Erythroblast (primary cell): ENCODE measurements at places on chromosomes 12 and 14.

- DNase-seq, result no peak
Measured at GRCh38 chr12:120061575-120062214, 54.9 kb downstream of the RAB35 start.

DNA sequence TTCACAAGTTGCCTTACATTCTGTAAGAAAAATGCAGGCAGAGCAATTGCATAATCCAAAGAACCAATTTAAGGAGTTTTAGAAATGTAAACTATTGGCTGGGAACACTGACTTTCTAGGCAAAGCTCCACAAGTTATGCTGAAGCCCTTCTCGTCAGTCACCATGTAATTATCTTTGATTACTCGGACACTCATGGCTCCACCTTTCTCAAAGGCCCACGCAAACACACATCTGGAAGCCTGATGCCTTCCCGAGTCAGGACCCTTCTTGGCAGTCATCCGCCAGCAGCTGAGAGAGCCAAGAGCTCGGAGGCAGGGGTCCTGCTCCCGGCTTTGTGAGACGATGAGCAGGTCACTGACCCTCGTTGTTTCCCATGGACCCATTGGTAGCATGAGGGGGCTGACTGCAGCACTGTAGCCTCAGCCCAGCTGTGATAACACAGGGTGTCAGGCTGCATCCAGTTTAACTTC lies 202.2 kb downstream of the TMEM132D start:
- no peak for DNase-seq

- DNase-seq, result no peak
Measured at GRCh38 chr14:25350802-25351201, 300.9 kb upstream of the STXBP6 start.

DNA sequence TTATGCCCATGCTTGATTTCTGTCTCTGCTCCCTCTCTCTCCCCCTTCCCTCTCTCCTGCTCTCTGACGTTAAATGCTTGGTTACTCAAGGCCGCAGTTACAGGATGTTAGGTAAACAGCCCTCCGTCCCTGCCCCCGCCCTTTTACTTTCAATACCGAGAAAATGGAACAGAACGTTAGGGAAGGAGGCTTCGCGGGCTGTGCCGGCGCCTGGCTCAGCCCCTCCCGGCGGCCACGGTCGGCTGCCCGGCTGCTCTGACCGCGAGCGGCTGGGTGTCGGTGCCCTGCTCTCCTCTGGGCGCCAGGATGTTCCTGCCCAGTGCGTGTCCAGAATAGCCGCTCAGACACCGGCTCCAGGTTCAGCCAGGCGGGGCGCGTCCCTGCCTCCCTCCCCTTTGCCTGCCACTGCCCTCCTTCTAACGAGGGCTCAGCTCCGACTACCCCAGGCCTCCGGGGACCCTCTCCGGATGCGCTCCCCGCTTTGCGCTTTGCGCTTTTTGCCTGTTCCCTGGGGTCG lies 166.1 kb downstream of the ADCK1 start:
- DNase-seq, result peak; percentile 58

DNA sequence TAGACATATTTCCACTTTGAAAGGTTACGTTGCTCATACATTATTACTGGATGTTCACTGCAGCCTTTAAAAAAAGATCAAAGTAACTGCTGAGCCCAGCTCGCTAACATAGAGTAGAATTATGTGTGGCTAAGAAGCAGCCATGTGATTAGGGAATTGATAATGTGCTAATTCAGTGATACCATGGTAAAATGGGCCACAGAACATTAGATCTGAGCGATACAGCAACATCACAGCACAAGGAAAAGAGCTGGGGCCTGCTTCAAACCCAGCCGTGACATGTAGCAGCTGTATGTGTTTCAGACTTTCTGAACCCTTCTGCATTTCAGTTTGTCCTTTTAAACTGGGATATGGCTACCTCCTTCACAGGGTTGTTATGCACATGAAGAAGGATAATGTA lies 92.3 kb upstream of the LMNTD1 start:
- no peak for DNase-seq

GRCh38 chr12:16359512-16360491 lies 12.4 kb downstream of the MGST1 start:
- DNase-seq, result peak; percentile 68

GRCh38 chr12:52873832-52874572 lies 25.2 kb upstream of the KRT78 start:
- peak; percentile 93 for DNase-seq

DNA sequence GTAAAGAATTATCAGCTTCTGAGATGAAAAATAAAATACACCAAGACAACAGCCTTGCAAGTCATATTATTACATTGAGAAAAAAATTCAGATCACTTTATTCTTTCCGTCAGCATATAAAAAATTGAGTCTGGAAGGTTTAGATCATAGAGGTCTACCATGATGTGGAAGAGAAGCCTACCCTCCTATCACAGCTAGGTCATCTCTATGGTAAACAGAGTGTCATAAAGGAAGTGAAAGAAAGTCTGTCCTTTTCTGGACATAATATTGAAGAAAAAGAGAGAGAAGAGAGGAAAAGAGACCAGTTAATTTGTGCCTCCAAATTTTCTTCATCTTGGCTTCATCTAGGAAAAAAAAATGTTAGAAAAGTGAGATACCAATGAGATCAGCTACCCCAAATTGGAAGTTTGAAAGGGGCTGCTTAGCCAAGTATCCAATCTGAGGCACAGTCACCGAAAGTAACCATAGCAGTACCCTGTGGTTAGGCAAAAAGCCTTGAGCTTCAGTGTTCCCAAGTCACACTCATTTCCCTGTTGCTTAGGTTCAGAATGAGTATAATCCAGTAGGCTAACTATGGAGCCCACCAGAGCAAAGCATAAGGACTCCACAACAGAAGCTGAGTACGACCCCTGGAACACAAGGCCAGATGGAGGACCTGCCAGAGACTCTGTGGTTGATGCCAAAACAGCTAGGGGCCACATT lies 38.1 kb downstream of the DUSP6 start:
- DNase-seq, result no peak

GRCh38 chr14:23773981-23774380 lies 137.8 kb downstream of the DHRS2 start:
- no peak for DNase-seq

DNA sequence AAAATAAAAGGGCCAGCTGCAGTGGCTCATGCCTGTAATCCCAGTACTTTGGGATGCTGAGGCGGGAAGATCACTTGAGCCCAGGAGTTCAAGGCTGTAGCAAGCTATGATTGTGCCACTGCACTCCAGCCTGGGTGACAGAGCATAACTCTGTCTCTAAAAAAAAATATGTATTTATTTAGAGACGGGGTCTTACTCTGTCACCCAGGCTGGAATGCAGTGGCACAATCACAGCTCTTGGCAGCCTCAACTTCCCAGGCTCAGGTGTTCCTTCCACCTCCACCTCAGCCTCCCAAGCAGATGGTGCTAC lies 179.3 kb upstream of the ATF7IP start:
- DNase-seq, result no peak

- DNase-seq, result no peak
Measured at GRCh38 chr12:65948320-65949008, 124.2 kb downstream of the HMGA2 start.

DNA sequence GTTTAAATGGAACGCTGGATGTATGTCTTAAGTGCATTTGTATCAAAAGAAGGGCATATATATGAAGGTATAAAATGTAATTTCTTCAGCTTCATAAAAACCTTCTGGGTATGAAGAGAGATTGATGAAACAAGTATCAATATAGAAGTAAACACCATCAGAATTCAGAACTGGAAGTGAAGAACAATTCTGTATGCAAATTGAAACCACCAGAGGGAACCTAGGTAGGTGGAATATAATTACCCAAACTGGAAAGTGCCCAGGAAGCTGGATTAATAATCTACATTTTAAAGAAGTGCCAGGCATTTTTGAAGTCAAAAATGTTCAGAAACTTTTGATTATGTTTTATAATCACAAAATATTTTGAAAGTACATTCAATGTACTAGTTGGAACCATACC lies 336.2 kb upstream of the GARIN6 start:
- no peak for DNase-seq

DNA sequence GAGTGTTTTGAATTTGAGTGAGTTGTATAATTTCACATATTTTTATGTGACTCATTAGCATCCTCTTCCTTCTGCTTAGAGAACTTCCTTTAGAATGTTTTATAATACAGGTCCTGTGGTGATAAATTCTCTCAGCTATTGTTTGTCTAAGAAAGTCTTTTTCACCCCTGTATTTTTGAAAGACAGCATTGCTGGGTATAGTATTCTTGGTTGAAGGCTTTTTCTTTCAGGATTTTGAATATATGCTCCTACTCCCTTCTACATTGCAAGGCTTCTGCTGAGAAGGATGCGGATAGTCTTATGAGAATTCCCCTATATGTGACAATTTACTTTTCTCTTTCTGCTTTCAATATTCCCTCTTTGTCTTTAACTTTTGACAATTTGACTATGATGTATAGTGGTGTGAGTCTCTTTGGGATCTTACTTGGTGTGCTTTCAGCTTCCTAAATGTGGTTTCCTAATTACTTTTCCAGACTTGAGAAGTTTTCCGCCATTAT lies 118.9 kb upstream of the HMGA2 start:
- no peak for DNase-seq

DNA sequence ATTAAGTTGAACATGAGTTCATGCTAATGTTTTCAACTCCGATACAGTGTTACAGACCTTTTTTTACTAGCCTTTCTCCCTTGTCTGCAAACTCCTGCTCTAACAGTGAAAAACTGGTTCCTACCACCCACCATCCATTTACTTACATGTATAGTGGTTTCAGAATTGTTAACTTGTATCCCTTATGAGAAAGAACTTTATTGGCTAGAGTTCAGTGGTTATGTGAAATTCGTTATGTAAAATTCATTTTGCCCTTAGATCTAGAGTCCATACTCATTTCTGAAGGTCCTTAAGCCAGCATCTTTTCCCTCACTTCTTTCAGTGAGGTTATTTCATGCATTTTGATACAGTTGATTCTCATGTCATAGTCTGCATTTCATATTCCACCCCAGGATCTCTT lies 51.0 kb downstream of the PRKCH start:
- no peak for DNase-seq

GRCh38 chr12:120678572-120678971 lies 8.4 kb upstream of the MLEC start:
- DNase-seq, result no peak

DNA sequence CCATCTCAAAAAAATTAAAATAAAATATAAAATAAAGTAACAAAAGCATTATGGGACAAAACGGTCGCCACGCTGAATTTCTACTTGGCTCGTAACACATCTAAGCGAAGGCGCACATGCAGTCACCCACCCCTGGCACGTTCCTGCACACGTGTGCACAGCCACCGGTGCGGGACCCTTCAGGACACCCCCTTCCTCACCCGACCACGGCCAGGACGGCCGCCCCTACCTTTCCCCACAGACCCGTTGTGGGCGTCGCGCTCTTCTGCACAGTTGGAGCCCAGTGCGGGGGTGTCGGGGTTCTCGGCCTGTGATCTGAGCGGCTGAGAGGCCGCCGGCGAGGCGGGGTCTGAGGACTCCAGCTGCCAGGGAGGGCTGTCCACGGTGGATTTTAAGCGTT lies 44.4 kb upstream of the GPR68 start:
- no peak for DNase-seq

DNA sequence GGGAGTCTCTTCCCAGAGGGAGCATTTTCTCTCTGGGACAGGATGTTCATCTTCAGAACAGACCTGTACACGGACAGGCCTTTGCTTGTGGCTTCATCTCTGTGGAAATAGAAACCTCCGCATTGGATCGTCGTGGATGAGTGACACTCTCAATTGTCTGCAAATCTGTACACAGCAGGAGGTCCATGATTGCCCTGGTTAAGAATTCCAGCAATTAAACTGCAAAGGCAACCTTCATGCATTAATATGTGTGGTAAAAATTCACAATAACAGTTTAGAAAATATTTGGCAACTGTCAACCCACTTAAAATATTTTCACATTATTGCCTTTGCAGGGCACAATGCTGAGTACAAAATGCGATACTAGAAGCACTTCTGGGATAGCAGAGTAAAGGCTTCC lies 149.8 kb upstream of the SFSWAP start:
- DNase-seq, result no peak

GRCh38 chr14:96090441-96091148 lies 51.4 kb downstream of the C14orf132 start:
- no peak for DNase-seq

- no peak for DNase-seq
Measured at GRCh38 chr14:103033681-103034096, 23.7 kb downstream of the CDC42BPB start.
